ENCODE measurements at places on chromosomes 2 and 18.

- DNase-seq, result peak; percentile 38
Observed at GRCh38 chr2:96320728-96321622, 4.1 kb upstream of the ITPRIPL1 start.

DNA sequence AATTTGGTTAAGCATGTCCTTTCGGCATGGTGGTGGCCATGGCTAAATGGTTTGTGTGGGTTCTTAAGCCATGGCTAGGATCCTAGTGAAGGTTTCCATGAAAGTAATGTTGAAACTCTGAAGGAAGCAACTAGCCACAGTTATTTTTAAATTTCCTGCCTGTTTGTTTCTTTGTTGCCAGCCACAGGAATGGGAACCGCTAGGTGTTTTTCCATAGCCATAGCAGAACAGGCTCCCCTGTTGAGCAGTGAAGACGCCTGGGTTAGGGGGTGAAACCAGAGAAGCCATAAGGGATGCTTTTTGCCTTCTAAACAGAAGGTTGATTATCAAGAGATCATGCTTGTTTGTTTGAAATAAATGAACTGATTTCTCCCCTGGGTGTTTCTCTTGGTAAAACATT is 60.1 kb upstream of the CHMP1B start:
- DNase-seq, result no peak

GRCh38 chr2:212975333-212975732 is 176.1 kb downstream of the IKZF2 start:
- no peak for DNase-seq

DNA sequence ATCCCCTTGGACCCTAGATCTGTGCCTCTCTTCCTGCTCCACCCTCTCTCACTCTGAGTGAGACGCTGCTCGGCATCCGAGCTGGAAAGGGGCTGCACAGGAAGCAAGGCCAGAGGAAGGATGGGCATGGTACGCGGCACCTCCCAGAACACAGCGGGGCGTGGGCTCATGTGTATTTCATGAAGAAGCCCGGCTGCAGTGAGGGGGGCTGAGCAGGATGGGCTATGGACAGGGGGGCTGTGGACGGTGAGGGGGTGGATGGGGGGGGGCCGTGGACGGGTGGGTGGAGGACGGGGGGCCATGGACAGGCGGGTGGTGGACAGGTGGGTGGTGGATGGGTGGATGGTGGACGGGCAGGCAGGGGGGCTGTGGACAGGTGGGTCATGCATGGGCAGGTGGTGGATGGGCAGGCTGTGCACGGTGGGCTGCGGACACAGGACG is 28.5 kb downstream of the SLC66A2 start:
- DNase-seq, result no peak

DNA sequence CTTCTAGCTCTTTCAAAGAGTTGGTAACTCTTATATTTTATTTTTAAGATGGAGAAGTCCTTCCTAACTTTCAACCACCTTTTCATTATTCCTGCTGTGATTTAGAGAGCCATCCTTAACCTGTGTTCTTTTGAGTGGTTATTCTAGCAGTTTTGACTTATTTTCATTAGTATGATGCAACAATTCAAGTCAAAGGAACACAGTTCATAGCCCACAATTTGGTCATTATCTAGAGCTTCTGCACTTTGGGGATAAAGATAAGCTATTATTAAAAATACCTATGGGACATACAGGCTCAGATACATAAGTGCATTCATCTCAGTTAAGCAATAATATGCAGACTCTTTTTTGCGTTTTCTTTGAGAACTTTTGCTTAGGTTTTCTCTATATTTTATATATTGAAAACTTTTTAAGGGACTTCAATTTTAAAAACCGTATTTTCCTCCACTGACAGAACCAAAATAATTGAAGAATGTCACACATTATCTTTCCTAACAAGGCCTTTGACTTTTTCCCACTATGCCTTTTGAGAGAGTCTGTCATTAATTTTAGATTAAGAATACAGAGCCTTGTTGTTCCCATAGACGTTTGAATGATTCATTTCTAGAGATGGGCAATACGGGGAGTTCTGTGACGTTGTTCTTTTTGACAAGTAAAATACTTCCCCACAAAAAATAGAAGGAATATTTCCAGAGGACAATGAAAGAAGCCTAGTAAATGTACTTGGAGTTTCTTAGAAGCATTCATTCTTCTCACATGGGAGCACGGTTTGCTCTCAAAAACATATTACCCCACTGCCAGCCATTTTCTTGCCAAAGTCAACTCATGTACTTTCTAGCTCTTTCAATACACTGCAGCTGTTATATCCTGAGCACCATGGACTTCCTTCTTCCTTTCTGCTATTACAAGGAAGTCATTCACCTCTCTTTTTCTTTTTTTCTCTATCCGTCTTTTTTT is 42.9 kb upstream of the RASGRP3 start:
- no peak for DNase-seq

DNA sequence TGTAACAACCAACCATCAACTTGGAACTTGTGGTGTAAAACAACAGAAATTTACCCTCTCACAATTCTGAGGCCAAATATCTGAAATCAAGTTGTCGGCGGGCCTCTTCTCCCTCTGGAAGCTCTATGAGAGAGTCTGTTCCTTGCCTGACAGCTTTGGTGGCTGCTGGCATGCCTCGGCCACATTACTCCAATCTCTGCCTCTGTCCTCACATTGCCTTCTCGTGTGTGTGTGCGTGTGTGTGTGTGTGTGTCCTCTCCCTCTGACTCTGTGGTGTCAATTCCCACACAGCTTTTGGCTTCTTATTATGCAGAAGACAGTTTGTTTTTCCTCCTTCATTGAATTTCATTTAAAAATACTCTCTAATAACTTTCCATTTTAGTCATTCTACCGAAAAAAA is 50.4 kb downstream of the ZDBF2 start:
- no peak for DNase-seq

DNA sequence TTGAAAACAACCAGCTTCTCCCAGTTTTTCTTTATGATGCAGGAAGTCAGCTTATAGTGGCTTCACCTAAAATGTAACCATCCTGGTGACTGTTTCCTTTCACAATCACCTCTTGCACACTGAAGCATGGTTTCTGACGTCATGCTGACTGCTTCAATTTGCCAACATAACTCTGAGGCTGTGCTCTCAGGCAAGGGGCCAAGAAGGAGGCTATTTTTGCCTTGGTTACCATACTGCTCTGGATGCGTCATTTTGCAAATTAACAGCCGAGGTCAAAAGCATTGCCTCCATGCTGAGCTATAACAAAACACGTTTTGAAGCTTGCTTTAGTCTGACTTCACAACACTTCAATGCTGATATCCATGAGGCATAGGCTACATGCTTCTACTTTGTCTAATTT is 397.8 kb downstream of the METTL4 start:
- no peak for DNase-seq

DNA sequence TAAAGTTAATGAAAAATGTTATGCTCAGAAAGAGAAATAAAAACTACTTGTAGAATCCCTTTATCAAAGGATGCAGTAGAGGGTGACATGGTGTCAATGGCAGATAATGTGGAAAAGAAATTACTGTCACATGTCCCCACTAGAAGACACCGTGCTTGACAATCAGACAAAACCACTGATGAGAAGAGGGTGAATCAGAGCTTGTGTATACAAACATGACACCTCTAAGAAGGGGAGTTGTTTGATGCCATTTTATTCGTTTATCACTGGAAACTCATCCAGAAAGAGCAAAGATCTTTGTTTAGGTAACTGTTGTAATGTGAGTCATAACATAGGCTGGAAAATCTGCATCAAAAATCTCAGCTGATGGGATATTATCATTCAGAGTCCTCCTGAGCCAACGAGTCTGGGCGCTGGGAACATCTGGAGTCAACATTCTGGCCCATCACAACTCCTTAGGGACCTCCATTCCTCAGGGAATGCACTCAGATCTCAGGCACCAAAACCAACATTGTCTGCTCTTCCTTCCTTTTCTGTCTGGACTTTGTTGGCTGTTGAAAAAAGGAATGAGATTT is 49.5 kb upstream of the RAB12 start:
- no peak for DNase-seq

All from HuH-7 (cell line).